ENCODE measurements at places on chromosomes 5 and 9.

DNA sequence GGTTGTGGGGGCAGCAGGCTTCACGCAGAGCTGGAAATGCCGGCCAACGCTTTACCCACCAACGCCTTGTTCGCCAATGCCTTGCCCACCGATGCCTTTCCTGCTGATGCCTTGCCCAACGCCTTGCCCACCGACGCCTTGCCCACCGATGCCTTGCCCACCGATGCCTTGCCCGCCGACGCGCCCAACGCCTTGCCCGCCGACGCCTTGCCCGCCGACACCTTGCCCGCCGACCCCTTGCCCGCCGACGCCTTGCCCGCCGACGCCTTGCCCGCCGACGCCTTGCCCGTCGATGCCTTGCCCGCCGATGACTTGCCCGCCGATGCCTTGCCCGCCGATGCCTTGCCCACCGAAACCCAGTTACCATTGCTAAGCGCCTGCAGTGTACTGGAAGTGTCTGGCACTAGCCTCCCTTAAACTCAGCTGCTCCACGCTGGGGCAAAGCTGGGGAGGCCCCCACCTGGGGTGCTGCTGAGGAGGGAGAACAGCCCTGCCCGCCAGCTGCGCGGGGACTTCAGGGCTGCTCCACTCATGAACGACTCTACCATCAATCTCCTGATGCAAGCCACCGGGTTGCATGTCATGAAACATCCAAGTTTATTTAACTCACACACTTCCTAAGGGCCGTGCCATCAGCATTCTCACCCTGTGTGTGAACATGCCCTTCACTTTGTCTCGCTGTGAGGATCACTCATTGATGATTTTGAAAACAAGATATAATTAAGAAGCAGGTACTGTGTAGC, 1.8 kb downstream of the SLC6A18 start:
- DNase-seq, result no peak

GRCh38 chr5:122478741-122479442, 166.9 kb downstream of the SNCAIP start:
- DNase-seq, result no peak

- DNase-seq, result no peak
These were observed 286.8 kb downstream of the ARHGAP26 start for GRCh38 chr5:143056792-143057579.

- no peak for DNase-seq
These were observed 95.3 kb upstream of the SLC12A2 start for GRCh38 chr5:127988146-127988760.

DNA sequence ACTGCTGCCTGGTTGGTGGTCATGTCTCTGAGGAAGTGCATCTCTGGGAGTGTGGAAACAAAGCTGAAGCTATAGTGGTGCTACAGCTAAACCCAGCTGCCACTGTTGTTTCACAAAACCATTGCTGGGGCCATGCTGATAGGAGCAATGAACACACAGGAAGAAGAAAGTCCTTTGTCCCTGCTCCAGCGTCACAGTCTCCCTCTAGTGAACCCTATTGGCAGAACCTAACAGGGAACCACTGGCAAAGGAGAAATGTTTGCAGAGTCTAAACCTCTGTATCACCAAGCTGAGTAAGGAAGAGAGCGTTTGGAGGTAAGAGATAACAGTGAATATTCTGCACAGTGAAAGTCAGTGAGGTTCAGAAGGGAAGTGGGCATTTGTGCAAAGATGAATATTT, 244.0 kb downstream of the YTHDC2 start:
- DNase-seq, result no peak

DNA sequence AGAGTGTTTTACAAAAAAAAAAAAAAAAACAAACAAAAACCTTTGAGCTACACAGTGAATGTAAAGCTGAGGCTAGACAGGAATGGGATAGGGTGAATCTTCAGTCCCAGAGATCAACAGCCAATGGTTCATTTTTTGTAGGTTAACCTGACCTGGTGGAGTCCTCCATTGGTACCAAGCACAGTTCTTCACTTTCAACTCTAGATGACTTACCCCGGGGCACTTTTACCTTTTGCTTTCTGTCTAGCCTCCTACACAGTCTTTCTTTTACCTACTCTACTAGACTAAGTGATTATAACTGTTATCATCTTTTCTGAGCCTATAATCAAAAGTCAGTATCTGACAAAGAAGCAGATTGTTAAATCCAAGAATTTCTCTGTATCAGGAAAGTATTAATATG, 50.9 kb downstream of the ANXA2R start:
- DNase-seq, result peak; percentile 19

DNA sequence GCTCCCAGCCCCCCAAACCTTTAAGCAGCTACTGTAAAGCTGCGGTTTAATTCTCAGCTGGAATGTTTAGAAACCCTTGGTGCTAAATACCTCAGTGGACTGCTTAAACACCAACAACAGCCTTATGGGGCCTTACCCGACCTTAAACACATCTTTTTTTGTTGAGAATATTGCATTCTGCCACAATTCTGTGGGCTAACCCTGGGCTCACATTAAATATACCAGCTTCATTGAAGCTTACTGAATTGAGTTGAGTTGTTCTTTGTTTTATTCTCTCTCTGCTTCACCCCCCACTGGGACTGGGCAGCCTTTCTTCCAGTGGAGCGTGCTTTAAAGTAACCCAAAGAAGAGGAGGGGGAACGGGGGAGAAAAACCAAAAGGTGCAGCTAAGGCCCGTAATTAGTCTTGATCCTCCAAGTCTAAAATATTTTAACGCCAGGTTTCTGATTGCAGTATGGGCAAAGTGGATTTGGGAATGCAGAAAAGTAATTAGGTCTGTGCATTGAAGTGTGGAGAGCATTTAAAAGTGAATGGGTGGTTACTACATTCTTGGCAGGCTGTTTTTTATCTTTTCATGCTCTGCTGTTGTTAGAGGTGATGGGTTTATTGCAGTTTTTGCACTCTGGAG, 281.2 kb downstream of the NR2F1-AS1 start:
- no peak for DNase-seq

GRCh38 chr5:79107020-79107796, 4.4 kb upstream of the BHMT start:
- no peak for DNase-seq

DNA sequence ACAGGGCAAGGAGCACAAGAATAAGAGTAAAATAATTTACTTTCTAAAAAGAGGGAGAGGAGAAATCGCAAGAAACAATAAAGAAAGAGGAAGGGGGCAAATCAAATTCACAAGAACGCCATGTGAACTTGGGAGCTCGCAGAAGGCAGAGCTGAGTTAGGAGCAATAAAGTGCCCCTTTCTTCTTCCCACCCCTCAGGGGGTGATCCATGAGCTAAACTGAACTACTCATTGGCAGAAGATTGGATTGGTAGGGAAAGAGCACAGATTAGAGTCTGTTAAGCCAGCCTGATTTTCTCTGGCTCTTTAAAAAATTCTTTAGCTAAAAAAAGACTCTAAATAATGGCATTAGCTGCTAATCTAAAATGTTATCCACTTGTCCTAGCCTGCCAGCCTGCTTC, 307.5 kb downstream of the EBF1 start:
- no peak for DNase-seq

GRCh38 chr5:173855162-173855994, 32.8 kb upstream of the CPEB4 start:
- DNase-seq, result no peak

GRCh38 chr5:111602817-111603445, 90.6 kb upstream of the STARD4 start:
- no peak for DNase-seq

- DNase-seq, result no peak
These were observed 10.8 kb upstream of the BARX1 start for GRCh38 chr9:93965830-93966577.

- DNase-seq, result no peak
These were observed 24.1 kb downstream of the PCSK1 start for GRCh38 chr5:96408841-96409538.

GRCh38 chr5:75057561-75057960, 5.2 kb upstream of the GCNT4 start:
- no peak for DNase-seq

DNA sequence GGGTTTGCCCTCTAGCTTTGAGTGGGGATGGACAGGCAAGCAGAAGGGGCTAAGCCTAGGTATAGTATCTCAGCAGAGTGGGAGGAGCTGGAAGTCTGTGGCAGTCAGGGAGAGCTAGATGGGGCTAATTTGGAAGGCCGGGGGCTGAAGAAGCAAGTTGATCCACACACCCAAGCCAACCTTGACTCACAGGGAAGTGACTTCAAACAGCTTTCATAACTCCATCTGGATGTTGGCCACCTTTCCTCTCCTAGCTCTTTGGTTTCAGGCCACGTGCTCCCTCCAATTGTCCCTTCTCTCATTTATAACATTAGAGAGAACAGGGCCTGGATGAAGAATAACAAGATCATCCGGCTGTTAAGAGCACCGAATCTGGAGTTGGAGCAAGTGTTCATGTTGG, 36.8 kb downstream of the EGR1 start:
- DNase-seq, result no peak

- DNase-seq, result no peak
These were observed 134.6 kb downstream of the RXRA start for GRCh38 chr9:134460896-134461295.

DNA sequence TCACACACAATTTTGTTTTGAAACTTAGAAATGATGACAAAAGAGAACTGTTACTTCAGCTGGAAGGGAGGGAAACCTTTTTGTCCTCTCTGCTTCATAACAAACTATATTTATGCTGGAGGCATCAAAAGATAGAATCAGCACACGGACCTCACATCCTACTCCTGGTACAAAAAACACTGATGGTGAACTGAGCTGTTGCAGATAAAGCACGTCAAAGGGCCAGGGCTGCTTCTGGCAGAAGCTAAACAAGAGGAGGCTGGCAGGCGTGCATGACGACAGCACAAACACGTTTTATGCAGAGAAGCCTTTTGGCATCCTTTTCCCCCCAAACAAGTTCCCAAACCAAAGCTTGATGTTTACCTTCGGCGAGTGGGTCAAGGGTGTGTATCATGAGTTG, 169.6 kb downstream of the SLC24A2 start:
- DNase-seq, result no peak

DNA sequence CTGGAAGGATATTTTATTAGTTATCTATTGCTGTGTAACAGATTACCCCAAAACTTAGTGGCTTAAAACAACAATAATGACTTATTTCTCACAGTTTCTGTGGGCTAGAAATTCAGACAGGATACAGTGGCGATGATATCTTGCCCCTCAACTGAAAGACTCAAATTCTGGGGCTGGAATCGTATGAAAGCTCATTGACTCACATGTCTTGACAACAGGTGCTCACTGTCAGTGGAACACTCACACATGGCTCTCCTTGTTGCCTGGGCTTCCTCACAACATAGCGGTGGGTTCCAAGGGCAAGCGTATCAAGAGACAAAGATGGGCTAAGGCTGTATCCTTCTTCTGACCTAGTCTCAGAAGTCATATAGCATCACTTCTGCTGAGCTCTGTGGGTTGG, 3.7 kb upstream of the GNPDA1 start:
- peak; percentile 43 for DNase-seq

DNA sequence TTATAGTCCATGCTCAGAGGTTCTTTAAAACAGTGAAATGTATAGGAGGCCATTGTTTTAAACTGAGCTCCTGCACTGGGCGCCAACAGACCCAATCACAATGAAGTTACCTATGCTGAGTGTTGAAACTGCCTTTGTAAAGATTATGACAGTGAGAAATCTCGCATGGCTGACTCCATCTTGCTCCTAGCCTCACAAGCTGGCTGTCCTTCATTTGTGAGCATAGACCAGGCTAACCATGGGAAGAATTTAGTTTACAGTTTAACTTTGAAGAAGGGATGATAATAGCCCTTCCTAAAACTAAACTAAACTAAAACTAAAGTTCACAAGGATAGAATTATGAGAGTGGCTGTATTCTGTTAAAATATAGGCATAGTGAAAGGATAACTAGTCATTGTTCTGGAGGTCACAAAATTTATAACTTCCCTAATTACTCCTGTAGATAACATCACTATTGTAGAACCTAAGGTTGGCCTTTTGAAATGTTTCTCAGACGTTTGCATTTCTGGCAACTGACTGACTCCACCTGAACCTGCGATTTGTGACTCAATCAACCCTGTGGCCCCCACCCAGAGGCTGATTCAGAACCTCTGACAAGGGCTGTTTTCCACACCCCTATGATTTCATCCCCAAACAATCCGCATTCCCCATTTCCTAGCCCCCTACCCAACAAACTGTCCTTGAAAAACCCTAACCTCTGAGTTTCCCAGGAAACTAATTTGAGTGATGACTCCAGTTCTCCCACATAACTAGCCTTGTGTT, 59.1 kb downstream of the HMHB1 start:
- no peak for DNase-seq

DNA sequence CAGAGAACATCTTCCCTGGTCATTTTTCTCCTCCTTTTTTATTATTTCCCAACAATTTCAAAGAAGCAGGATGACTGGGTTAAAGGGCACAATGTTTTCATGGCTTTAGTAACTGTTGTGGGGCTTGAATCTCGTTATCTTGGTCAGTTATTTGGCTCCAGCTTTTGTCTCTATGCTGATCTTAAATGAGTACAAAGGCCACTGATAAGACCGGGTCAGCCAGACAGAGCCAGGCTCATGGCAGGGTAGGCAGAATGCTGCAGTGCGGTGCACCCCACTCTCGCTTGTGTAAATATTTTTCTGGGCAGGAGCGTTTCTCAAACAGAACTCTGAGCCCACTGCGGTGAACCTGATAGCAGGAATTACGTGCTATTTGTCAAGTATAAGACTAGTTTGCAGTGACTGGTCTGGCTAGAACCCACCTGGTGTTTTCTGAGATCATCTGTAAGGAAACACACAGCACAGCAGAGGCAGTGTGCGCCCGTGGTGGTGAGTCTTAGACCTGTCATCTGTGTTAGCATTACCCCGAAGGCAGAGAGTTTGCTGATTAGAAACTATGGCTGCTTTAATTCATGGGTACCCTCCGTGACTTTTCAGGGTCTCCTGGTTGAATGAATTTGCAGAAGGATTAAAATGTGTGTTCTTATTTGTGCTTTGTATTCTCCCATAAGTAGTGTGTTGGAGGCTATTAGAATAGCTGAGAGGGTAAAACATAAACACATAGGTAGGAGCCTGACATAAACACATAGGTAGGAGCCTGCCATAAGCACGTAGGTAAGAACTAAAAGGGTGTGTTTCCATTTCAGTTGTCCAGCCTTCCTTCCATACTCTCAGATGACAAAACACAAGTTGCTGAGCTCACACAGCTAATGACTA, 158.6 kb upstream of the DMRT1 start:
- DNase-seq, result no peak

DNA sequence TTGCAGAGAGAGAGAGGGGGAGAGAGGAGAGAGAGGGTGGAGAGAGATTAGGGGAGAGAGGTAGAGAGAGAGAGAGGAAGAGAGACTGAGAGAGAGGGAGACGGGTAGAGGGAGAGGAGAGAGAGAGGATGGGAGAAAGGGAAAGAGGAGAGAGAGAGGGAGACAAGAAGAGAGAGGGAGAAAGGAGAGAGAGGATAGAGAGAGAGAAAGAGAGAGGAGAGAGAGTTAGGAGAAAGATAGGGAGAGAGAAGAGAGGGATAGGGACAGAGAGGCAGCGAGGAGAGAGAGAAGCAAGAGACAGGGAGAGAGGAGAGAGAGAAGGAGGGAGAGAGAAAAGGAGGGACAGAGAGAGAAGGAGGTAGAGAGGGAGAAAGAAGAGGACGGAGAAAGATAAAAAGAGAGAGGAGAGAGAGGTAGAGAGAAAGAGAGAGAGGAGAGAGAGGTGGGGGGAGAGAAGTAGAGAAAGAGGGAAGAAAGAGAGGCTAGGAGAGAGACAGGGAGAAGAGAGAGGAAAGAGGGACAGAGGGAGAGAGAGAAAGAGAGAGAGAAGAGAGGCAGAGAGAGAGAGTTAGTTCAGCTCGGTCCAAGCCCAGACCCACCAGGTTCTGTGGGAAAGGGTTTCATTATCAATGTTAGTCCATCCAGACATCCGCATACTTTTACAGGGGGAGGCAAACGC, 399.3 kb downstream of the ZSWIM6 start:
- DNase-seq, result no peak

- no peak for DNase-seq
These were observed 73.3 kb upstream of the PHF24 start for GRCh38 chr9:34884747-34885189.

Data from stimulated activated CD4-positive, alpha-beta T cell treated with anti-CD3 and anti-CD28 coated beads, Interleukin-1b, Interleukin-23, amount 100 ng/mL, for 4 hours (primary cell).